ENCODE measurements at places on chromosomes 5 and 9. TPM values are rescaled to one million over a fixed set of nuclear protein-coding genes. Genes with fewer than 3 reads are reported as not detected.

The RASGRF2 gene
- under 0.01 TPM for total RNA-seq

The CORO2A gene
- 0.72 TPM for total RNA-seq

The BHMT2 gene
- 12.1 TPM for total RNA-seq

The DAB2IP gene
- 60.8 TPM for total RNA-seq

The OR1K1 gene
- total RNA-seq: not detected

The PDLIM4 gene
- 47.7 TPM for total RNA-seq

Measured in osteoblast (primary cell).